ENCODE measurements at places on chromosomes 13 and 19.
A peak's percentile ranks its signal among the peaks of the same experiment; 100 is the strongest.

- no peak for DNase-seq
Observed at GRCh38 chr19:53057904-53058580, 13.5 kb downstream of the ERVV-2 start.

- DNase-seq = no peak
Observed at GRCh38 chr13:64675255-64675892, 2554.8 kb downstream of the PCDH9 start.

GRCh38 chr19:30817965-30818567, 445.9 kb downstream of the ZNF536 start:
- DNase-seq = no peak

DNA sequence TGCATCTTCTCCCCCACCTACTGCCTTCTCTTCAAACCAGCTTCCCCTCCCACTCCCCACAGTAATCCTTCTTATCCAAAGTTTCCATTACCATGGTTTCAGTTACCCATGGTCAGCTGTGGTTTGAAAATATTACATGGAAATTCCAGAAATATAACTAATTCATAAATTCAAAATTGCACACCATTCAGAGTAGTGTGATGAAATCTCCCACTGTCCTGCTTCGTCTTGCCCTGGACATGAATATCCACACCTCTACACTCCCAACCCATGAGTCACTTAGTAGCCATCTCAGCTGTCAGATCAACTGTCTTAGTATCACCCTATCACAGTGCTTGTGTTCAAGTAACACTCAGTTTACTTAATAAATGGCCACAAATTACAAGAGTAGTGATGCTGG, 3.8 kb upstream of the KCTD12 start:
- DNase-seq = no peak

DNA sequence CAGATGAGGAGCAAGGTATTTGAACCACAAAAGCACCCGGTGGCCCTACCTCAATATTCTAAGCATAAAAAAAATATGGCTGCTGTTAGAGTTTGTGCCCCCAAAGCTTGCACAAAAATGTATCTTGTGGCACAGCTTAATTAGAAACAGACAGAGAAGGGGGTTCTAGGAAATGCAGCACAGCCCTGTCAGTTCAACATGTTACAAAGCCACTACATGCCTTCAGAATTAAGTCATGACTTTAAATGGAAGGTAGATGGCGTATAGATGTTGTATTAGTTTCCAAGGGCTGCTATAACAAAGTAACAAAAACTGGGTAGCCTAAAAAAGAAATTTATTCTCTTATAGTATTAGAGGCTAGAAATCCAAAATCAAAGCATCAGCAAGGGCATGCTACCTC, 703.8 kb downstream of the DIAPH3 start:
- DNase-seq = no peak

DNA sequence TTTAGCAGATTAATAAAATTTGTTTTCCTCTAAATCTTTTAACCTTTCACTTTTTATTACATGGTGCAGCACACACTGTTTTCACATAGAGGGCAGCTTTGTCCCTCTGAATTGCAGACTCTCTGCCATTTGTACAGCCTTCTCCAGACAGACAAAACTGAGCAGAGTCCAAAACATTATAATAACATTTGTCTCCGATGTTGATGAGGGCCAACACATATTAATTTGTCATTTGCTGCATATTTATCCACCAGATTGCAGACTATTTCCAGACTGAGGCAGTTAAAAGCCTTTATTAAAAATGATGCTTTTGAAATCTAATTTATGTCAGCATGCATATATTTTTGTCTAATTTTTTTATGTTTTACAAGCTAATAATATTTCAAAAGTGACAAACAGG, 1251.9 kb upstream of the SLC10A2 start:
- no peak for DNase-seq

DNA sequence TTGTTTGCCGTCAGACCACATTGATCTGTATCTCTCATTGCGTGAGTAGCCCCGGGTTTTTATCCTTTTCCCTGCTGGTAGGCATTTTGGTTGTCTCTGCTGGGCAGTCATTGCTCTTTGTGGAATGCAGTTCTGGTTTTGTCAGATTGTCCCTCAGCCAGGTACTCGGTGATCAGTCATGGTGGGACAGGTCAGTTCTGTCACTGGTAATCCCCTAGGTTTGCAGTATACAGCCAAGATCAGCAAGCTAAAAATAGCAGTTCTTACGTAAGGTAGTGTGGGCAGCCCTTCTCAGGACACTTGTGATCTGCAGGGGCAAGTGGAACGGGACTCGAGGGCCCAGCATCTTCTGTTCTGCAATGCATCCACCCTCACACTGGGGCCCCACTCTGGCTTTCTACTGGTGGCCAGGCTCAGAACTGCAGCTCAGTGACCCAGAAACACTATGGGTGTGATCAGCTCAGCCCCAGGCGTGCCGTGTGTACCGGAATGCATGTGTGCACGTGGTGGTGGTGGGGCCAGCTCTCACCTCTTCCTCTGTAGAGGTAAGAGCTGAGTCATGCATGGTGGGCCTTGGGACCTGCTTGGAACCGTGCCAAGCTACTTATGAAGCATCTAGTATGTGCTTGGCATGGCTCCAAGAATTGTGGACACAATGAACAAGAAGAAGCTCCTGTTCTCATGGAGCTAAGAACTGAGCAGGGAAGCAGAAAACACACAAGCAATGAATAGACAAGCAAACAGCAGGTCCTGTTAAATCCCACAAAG, 6.3 kb downstream of the PLEKHF1 start:
- peak; percentile 90 for DNase-seq

- no peak for DNase-seq
Observed at GRCh38 chr13:73681779-73682178, 452.4 kb downstream of the KLF12 start.

GRCh38 chr13:28597641-28598040, 61.3 kb upstream of the POMP start:
- DNase-seq = no peak

DNA sequence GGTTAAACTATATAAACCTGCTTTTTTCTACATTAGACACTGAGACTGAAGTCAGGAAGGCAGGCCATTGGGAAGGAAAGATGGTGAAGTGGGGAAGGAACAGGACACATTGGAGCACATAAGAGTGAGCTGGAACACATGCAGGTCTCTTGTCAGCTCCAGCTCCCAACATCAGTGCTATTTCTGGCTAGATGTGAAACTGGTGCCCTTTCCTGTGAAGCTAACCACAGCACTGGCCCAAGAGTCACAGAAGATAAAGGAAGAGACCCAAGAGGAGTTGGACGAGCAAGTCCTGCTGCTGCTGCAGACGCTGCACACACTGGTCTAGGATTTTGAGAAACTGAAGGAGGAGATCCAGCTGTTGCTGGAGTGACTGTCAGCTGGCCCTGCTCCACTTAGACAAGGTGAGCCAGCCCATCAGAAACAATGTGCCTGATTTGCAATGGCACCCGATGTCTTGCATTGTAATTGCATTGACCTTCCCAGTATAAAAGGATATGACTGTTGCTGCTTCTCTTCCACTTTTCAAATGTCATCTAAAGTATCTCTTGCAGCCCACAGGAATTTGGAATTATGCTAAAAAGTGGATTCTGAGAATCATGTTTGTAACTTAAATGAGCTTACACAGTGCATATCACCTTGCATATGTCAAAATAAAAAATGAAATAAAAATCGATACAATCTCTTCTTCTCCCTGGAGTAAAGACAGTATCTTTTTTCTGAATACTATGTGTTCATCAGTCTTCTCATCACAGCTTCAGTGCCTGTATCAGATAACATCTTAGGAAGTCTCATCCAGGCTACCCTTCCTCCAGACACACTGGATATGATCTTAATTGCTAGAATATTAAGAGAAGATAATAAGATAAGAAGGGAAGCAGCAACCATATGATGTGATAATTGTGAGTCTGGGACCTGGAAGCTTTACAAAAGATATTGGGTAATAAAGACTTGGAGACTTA, 230.7 kb upstream of the SPRY2 start:
- DNase-seq = no peak

DNA sequence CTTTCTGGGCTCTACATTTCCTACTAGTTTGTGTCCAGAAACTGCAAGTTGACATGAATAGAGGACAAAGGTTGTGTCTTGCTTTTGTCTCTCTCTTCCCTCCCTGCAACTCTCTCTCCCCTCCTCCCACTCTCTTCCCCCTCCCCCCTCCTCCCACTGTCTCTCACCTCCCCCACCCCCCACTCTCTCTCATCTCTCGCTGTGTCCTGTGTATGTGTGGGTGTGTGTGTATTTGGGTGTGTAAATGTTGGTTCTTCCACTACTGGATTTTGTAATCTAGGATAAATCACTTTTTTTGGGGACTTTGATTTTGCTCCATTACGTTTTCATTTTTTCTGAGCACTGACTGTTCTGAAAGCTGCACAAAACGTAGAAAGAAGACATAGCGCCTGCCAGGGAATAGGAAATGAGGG, 48.4 kb downstream of the AKAP11 start:
- no peak for DNase-seq
